ENCODE measurements at places on chromosomes 5 and 9. TPM values are rescaled to one million over a fixed set of nuclear protein-coding genes. Genes with fewer than 3 reads are reported as not detected.

SPINK13 gene
- not detected for total RNA-seq

GRCh38 chr9:120336021-120336752, 243.8 kb downstream of the CDK5RAP2 start:
- no peak for DNase-seq

GRCh38 chr9:89023740-89024139, 32.5 kb downstream of the S1PR3 start:
- no peak for DNase-seq

DNA sequence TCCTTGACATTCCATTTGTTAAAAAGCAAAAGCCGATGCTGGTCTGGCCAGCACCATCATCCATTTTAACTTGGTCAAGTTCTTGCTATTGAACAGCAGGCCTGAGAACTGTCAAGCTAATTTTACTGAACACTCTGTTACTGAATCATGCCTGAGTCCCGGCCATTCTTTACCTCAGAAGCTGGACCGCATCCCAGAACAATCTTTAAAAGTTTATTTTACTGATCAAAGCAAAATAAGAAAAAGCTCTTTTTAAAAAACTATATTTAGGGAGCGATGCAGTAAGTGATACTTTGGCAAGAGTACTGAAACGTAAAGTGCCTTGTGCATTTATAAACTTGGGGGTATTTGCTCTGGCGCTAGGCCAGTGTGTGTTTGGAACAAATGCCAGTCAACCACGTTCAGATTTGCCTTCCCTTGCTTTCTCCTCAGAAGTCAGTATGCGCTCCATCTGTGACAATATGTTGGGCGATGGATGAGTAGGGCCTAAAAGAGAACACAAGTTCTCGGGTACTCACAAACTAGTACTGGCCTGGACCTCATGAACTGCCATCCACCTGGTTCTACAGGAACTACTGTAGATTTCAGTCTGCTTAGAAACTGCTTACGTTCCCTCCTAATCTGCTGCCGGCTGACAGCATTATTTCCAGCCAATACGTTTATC, 161.9 kb downstream of the MAPKAP1 start:
- DNase-seq = no peak

DNA sequence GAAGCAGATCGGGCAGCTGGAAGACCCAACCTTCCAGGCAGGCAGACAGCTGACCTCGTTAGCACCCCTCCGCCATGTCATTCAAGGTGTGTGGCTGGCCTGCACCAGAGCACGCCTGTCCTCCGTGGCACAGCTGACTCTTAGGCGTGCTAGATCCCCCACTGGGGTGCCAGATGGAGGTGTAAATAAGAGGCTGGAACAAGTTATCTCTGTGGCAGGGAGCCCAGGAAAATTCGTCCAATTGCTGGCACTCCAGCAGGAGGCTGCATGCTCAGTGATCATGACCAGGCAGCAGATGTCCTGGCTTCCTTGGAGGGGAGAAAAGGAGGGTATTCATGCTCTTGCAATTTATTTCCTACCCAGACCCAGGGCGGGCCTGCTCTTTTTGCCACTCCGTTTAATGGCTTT, 7.8 kb upstream of the ALDOB start:
- no peak for DNase-seq

- DNase-seq = no peak
Measured at GRCh38 chr5:16987776-16988175, 51.7 kb upstream of the MYO10 start.

DNA sequence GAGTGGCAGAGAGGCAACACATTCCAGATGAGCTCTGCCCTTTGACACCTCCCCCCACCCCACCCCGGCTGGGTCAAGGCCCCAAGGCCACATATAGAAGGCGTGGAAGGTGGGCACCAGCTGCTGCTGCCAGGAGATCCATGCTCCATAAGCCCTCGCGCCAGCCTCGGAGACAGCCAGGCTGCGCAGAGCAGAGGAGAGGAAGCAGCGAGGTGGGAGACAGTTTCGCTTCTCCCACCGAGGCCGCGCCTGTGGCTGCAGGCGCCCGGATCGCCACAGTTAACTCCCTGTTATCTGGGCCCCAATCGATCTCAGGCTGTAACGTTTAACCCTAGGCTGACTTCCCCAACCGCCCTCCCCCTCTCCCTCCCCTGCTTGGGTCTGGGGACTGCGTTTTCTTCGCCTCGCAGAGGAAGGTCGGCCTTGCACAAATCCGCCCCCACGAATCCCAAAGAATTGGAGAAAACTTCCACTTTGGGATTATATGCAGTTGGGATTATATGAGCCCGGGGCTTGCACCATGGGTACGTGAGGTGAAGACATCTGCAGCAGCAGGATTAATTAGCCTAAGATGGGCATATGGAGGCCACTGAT, 1.1 kb upstream of the CXXC5 start:
- DNase-seq = no peak

GRCh38 chr9:113154471-113154870, 3.7 kb downstream of the SLC31A2 start:
- no peak for DNase-seq

GRCh38 chr5:96835791-96836191, 28.0 kb upstream of the ERAP1 start:
- DNase-seq = no peak

GRCh38 chr5:157063776-157064430, 5.0 kb upstream of the HAVCR1 start:
- no peak for DNase-seq

DNA sequence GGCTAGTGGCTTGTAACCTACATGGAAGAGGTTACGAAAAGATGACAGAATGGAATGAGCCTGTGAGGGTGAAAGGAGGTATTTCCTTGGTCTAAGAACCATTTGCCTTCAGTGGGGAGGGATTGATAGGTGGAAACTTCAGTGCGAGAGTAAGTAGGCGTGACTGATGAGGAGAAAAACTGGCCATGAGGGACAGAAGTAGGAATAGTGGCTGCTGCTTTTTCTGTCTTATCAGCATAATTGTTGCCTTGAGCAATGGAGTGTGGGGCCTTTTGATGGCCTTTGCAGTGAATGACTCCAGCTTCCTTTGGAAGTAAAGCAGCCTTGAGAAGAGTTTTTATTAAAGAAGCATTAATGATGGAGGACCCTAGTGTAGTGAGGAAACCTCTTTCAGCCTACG, 9.0 kb upstream of the ZNF79 start:
- DNase-seq = no peak
